ENCODE measurements at places on chromosomes 2 and 18. TPM values are rescaled to one million over a fixed set of nuclear protein-coding genes. Genes with fewer than 3 reads are reported as not detected.
A peak's percentile ranks its signal among the peaks of the same experiment; 100 is the strongest.

The KIF5C gene
- total RNA-seq = 0.32 TPM

The SLC14A1 gene
- total RNA-seq = 0.34 TPM

The LDAH gene
- 21.5 TPM for total RNA-seq

The GALNT14 gene
- not detected for total RNA-seq

The GALNT3 gene
- 1.5 TPM for total RNA-seq

The REL gene
- total RNA-seq = 3.2 TPM

The NTSR2 gene
- total RNA-seq = not detected

The NLRC4 gene
- not detected for total RNA-seq

The RGPD4 gene
- total RNA-seq = not detected

The ME2 gene
- total RNA-seq = 39.0 TPM

The VIL1 gene
- total RNA-seq = not detected

The LCT gene
- total RNA-seq = not detected

The OR6B2 gene
- total RNA-seq = not detected

The CELF4 gene
- not detected for total RNA-seq

The GLB1L gene
- total RNA-seq = 12.3 TPM

The MAIP1 gene
- 23.2 TPM for total RNA-seq

The GATA6 gene
- total RNA-seq = not detected

The MDH1B gene
- total RNA-seq = 0.86 TPM

The ST8SIA5 gene
- 1.2 TPM for total RNA-seq

DNA sequence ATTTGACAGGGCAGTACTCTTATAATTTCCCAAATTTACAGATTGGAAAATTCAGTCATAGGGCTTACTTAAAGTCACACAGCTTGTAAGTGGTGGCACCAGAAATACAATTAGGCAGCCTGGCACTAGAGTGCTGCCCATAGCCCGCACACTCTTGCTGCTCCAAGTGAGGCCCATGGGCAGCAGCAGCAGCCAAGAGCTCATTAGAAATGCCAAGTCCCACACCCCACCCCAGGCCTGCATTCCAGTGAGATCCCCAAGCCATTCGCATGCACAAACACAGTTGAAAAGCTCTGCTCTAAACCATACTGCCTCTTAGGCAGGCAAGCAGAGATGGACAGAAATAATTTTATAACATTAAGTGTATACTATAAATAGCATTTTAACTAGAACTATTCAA, 379.3 kb upstream of the PKDCC start:
- DNase-seq = no peak

DNA sequence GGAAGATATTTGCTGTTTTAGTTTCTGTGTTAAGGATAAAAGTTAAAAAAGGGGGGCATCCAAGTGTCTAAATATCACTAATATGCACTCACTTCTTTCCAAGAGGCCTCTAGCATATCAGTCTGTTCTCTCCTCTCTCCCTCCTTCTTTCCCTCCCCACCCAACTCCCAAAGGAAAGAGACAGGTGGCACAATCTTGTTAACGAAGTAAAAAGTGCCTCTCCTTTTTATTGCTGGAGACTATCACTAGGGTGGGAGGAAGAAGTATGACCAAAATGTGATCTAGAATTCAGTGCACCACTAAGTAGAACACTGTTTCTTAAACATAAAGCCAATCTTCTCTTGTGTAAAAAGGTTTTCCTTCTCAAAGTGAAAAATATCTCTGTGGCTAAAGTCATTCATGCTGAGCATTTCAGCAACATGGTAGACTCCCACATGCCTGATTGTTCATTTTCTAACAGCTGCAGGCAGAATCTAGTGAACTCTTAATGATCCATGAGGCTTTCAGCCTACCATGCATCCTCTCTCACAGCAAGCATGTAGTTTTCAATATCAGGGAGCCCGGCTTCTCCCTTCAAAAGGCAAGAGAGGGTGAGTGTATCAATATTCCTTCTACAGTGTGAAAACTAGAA, 39.5 kb downstream of the RNU4ATAC start:
- DNase-seq = peak; percentile 46

DNA sequence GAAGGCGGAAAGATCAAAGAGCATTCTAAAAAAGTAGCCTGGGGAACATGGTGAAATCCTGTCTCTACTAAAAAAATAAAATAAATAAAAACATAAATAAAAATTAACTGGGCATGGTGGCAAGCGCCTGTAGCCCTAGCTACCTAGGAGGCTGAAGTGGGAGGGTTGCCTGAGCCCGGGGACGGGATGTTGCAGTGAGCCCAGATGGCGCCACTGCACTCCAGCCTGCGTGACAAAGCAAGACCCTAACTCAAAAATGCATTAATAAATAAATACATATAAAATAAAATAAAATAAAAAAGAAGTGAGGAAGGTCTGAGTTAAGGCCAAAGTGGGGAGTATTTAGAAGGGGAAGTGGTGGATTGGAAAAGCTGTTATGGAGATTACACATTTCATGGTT, 1.3 kb upstream of the PSMD14 start:
- DNase-seq = no peak

- no peak for DNase-seq
Observed at GRCh38 chr18:48917579-48918517, 32.9 kb downstream of the SMAD7 start.

GRCh38 chr18:3528231-3528630, 78.3 kb downstream of the TGIF1 start:
- DNase-seq = no peak

- DNase-seq = peak; percentile 18
Observed at GRCh38 chr18:10530852-10531251, 5.0 kb downstream of the NAPG start.

DNA sequence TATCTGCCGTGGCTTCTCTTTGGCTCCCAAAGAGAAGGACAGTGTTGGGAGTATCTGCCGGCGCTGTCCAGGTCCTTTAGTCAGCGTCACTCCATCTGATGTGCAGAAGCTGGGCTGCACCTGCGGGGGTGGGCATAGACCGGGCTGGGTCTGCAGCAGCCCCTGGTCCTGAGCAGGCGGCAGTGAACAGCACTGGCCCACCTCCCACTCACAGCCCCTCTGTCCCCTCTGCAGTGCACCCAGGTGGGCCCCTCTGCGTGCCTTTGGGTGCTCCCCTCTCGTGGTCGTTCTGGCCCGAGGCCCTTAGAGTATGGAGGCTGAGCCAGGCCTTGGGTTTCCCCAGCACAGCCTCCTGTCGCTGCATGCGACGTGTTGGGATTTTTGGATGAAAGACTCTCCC, 95.7 kb downstream of the USP40 start:
- DNase-seq = no peak

GRCh38 chr2:173235947-173236803, 118.5 kb upstream of the CDCA7 start:
- no peak for DNase-seq

DNA sequence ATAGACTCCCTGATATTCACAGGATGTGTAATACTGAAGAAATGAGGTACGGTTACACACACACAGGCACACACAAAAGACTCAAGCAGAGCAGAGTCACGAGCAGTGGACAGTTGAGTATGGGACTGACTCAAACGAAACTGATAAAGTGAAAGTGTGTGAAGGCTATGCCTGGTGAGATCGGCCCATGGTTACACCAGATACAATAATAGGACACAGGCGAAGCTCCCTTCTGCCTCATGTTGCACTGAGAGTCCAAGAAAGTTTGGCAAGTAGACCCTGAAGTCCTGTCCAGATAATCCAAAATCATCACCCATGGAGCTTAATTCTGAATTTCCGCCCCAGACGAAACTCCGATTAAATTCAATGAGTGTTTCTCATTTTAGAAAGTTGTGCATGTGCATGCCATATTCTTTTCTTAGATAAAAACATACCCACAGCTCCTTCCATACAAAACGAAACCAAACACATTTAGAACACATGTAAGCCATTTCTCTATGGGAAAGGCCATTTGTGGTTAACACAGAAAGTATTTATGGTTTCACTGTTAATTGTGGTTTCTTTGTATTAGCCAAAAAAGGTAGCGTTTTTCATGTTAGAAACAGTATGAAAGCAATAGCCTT, 567.6 kb downstream of the PLCL1 start:
- DNase-seq = peak; percentile 77

- no peak for DNase-seq
Observed at GRCh38 chr2:239013678-239013976, 165.7 kb downstream of the TWIST2 start.

- DNase-seq = no peak
Observed at GRCh38 chr2:209965723-209966122, 36.7 kb upstream of the RPE start.

DNA sequence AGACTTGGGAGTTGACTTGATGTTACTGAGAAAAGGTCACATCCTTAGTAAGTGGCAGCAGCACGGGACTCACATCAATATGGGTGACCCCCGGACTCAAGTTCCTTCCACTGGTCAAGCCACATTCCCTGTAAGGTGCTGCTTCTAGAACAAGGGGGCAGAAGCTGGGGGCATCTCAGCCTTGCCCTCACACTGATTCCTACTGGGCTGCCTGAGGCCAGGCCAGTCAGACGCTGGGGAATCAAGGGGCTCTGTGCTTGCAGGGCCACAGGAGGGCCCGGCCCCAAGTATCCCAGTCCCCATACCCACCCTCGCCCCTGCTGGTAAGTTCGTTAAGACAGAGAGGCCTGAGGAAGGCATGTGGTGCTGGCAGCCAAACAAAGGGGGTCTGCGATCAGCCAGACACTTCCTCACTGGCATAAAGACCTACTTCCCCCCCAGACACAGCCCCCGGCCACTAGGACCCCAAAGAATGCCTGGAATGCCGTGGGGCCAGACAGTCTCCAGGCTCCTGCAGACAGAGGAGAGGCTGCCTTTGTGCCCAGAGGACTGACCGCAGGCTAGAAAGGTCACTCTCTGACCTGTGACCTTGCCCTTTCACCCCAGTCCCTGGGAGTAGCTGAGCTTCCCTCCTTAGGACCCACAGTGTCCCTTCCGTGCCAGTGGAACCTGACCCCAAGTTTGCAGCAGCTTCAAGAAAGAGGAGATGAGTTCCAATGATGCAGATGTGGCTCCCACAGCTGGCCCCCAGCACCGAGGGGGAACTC, 83.6 kb downstream of the HS1BP3 start:
- no peak for DNase-seq

DNA sequence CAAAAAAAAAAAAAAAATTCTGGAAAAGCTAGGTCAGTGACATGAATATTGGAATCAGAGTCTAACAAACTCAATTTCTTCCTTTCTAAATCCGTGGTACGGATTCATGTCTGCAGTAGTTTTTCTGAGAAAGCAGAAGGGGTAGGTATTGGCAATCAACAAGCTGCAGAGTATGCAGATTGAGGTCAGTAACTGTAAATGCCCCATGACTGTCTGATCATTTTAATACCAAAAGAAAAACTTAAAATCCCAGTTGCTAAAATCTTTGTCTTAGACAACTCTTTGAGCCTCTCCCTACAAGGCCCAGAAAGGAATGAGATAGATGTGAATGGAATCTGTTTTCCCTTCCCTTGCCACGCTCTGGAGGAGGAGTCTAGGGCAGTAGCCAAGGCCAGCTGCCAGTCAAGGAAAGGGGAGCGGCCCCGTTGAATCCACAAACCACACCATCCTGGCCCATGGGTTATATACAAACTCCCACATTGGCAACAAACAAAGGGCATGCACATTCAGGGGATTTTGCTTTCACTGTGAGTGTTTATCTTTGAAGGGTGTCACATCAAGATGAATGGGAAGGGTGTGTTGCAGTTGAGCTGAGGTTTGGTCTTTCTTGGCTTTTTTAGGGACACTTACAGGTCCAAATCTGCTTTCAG, 6.1 kb upstream of the CASP8 start:
- DNase-seq = peak; percentile 37

- no peak for DNase-seq
Observed at GRCh38 chr2:55721596-55722215, 28.1 kb upstream of the PNPT1 start.

DNA sequence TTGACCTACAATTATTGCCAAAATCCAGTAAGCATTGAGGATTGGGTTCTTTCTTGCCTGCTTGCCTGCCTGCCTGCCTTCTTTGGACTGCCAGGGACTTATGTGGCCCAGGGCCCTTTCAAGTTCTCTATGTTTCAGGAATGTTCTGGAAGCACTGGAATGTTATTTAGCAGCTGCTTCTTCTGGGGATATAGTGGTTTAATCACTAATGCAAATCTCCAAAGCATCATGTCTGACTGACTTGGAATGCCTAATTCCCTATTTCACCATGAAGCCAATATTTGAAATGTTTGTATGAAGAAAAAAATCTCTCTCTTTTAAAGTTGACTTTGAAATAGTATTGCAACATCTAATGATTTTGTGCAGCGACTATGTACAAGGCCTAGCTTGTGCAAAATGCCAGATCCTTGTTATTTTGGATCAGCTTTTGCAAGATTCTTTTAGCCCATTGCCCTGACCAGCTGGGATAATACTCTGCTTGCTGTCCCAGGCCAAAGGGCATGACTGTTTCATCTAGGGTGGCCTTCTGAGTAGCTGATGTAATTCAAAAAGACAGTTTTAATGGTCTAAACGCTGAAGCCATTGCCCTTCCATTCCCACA, 204.6 kb downstream of the RND3 start:
- no peak for DNase-seq

DNA sequence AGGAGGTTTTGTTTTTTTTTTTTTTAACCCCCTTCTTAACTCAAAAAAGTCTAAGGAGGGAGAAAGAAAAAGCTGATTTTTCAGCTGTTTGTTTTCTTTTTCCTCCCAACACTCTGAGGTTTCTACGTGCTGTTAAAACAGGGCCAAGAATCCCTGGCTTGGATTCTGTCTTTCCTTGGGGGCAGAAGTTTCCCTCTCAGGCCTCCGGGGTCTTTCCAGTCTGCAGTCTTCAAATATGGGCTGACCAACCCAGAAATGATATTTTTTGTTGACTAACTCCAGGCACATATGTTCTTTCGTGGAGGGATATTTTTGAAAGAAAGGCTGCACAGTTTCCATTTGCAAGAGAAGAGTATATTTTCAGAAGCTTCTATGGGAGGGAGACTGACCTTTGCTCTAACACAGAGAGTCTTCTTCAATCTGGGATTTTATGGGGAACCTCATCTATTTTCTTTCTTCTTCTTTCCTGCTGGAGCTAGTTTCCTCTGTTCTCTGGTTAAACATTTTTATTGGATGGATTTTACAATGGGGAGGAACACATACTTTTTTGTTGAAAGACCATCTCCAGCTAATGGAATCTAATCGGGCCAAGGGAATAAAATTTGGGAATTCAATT, 93.3 kb upstream of the SPRED2 start:
- no peak for DNase-seq

DNA sequence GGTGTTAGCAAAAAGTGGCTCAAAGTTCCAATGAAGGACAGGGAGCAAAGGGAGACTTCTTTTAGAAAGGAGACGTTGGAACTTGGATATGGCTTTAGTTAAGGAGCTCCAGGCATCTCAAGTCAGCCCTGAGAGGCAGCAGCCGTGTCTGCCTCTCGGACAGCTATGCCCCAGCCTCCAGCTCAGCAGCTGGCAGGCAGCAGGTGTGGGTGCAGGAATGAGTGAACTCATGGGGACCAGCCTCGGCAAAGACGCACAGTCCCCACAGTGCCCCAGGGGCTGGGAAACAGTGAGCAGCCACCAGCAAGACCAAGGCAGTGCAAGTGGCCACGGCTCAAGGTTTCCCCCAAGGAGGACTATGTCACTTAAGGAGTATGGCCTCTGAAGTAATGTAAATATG, 1.6 kb upstream of the LRRFIP1 start:
- DNase-seq = no peak

GRCh38 chr2:204261846-204262245, 283.4 kb upstream of the PARD3B start:
- no peak for DNase-seq

Data from LHCN-M2 (cell line).